ENCODE measurements at places on chromosomes 6 and 20.

GRCh38 chr6:157527471-157527907 lies 146.5 kb downstream of the ZDHHC14 start:
- DNase-seq = peak; percentile 78

DNA sequence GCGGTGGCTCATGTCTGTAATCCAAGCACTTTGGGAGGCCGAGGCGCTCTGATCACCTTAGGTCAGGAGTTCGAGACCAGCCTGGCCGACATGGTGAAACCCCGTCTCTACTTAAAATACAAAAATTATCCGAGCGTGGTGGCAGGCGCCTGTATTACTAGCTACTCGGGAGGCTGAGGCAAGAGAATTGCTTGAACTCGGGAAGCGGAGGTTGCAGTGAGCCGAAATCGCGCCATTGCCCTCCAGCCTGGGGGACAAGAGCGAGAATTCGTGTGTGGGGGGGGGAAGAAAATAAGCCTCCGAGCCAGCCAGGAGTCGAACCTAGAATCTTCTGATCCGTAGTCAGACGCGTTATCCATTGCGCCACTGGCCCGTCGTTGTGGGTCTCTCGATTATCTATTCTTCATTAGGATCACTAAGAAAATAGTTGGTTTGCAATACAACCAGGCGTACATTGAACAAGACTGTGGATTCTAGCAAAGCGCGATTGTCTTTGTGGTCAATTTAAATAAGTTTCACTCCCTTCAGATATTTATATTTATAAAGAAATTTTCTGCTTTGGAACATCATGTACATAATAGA lies 33.9 kb upstream of the PRSS16 start:
- no peak for DNase-seq

DNA sequence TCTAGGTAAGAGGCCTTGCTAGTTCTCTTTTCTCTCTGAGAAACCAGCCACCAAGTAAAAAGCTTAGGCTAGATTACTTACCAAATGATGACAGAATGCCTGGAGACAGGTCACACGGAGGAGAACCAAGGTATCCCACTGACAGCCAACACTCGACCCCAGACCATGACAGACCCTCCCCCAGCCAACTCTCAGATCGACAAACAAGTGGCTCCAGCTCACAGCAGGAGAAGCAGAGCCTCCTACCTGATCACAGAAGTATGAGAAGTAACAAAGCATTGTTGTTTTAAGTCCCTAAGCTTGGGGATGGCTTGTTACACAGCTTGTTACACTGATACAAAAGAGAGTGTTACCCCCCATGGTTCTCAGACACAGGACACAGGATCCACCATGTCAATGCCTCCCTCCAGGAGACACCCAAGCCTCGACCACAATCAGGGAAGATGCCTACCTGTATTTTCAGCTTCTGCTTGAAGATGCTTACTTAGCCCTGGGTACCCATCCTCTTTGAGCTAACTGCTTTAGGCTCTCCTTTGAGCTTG lies 423.8 kb upstream of the JARID2 start:
- no peak for DNase-seq

DNA sequence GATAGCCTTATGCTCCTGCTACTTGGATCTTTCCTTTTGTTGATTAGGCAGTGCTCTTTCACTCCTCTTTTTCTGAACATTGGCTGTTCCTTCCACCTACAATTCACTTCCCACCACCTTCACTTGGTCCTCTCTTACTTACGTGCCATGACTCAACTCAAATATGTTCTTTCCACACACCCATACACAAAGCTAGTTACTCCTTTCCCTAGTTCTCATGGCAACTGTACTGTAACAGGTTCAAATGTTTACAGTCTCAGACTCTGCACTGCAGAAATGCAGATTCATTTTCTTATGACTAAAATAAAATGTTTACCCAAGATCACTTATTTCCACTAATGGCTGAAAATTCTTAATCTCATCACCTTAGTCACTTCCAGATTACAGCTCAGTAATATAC lies 174.0 kb upstream of the TSHZ2 start:
- DNase-seq = no peak

- no peak for DNase-seq
These were observed 434.0 kb upstream of the JARID2 start for GRCh38 chr6:14811775-14812428.

DNA sequence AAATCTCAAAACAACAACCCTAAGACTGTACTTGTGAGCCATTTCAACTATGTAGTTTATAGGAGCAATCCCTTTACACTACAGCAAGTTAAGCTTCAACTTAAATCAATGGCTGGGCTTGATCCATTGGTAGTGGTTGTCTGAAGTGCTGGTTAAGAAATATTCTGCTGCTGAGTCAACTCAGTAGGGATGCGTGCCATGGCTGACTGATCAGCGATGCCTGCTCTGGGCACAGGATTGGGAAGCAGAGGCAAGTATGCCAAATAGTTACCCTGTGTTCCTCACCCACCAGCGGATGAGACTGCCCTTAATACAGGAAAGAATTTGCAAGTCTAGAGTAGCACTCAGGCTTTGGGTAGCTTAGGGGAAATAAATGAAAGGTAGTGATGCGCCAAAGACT lies 41.5 kb downstream of the GCM1 start:
- DNase-seq = no peak

GRCh38 chr6:33716890-33717632 lies 5.6 kb upstream of the UQCC2 start:
- no peak for DNase-seq

DNA sequence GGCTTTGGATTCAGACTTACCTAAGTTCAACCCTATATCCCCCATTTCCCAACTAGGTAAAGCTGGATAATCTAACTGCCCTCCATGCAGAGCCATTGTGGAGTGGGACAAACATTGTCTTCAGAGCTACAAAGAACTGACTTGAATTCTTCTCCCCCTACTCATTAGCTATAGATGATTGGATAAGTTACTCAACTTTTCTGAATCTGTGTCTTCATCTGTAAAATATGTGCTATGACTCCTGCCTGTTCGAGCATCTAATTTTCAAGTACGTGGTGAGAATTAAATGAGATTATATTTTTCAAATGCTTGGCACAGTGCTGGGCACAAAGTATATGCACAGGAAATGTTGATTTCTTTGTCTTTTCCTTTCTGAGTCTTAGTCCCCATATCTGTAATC lies 240.3 kb upstream of the TCF21 start:
- DNase-seq = no peak

GRCh38 chr6:12174878-12175277 lies 115.3 kb upstream of the EDN1 start:
- DNase-seq = no peak

GRCh38 chr20:59939879-59940128 lies 301 bp downstream of the PPP1R3D start:
- DNase-seq = no peak

- no peak for DNase-seq
These were observed 18.0 kb upstream of the ELOVL2 start for GRCh38 chr6:11062083-11062482.

DNA sequence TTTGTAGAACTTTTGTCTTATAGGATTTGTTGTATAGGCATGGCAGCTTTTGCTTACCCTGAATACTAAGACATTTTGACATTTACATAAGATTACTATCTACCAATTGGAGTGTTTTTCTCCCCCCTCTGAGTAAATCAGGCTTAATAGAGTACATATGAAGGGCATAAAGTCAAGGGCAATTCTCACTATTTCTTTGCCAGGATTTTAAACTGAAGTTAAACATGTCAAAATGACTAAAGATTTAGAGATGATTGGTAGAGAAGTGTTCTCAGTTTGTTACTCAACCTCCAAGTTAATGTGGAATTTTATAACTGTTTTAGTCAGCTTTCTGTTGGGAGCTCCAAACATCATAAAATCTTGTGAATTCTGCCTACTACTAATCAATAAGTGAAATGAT lies 157.8 kb downstream of the CDKAL1 start:
- no peak for DNase-seq

DNA sequence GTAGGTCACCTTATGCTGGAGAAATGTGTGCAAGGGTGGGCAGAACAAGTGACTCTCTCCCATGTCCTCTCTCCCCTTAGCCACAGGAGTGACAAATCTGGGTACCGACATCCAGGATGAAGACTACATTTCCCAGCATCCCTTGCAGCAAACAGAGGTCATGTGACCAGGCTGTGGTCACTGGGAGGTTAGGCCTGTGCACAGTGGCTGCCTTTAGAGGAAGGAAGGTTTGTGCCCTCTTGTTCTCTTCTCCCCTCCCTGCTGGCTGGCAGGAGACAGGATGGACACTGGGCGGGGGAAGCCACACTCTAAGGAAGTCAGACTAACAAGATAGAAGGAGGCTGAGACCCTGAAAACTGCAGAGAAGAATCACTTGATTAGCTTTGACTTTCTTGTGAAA lies 360.2 kb downstream of the PREX1 start:
- DNase-seq = peak; percentile 26

- no peak for DNase-seq
These were observed 196.5 kb upstream of the THBS2 start for GRCh38 chr6:169450097-169450496.

GRCh38 chr20:20732641-20733040 lies 20.2 kb upstream of the RALGAPA2 start:
- DNase-seq = no peak

GRCh38 chr20:53706008-53706465 lies 112.4 kb upstream of the ZNF217 start:
- DNase-seq = no peak

- no peak for DNase-seq
These were observed 11.9 kb upstream of the RBBP8NL start for GRCh38 chr20:62439218-62439617.

- no peak for DNase-seq
These were observed 1.8 kb upstream of the PDRG1 start for GRCh38 chr20:31953556-31954148.

- no peak for DNase-seq
These were observed 320.2 kb upstream of the JARID2 start for GRCh38 chr6:14925699-14926026.

GRCh38 chr6:167491438-167492099 lies 166.7 kb downstream of the TTLL2 start:
- no peak for DNase-seq

GRCh38 chr6:75491291-75491690 lies 2.3 kb downstream of the FILIP1 start:
- DNase-seq = no peak

DNA sequence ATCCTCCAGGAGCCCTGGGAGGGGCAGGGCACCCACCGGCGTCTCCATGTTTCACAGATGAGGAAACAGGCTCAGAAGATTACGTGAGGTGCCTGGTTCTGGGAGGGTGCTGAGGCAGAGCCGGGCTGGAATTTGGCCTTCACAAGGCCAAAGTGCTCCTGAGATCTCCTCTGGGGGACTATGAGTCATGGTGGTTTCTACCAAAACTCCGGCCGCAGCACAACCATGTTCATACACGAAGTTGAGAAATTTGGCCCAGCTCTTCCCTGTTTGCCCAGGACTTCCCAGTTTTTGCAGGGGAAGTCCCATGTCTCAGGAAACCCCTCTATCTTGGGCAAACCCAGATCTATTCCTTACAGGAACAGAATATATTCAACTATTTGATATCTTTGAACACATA lies 172.9 kb upstream of the CDYL start:
- no peak for DNase-seq

- no peak for DNase-seq
These were observed 36.8 kb upstream of the CLDN20 start for GRCh38 chr6:155227046-155227445.

DNA sequence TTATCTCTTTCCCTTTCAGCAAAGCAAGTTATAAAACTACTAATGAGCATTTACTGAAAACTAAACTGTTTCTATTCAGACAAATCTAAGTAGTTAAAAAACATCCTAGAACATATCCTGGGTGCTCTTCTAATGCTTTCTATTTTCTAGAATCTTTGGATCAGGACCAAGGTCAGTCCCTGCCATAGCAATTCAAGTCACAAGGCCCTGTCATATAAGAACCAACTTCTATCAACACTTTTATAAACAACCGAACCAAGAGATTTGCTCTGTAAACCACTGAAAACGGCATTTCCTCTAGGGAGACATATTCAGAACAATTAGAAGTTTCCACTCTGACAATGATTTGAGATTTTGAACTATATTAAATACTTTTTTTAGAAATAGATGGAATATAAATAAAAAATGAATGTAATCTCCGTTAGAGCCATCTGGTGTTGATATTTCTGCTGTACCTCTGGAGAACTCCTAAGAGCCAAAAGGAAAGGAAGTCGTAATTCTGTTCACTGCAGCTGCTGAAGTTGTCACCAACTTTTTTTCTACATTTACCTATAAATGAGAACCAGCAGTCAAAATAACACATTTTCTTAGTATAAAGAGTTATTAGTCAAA lies 51.4 kb upstream of the LGSN start:
- no peak for DNase-seq

DNA sequence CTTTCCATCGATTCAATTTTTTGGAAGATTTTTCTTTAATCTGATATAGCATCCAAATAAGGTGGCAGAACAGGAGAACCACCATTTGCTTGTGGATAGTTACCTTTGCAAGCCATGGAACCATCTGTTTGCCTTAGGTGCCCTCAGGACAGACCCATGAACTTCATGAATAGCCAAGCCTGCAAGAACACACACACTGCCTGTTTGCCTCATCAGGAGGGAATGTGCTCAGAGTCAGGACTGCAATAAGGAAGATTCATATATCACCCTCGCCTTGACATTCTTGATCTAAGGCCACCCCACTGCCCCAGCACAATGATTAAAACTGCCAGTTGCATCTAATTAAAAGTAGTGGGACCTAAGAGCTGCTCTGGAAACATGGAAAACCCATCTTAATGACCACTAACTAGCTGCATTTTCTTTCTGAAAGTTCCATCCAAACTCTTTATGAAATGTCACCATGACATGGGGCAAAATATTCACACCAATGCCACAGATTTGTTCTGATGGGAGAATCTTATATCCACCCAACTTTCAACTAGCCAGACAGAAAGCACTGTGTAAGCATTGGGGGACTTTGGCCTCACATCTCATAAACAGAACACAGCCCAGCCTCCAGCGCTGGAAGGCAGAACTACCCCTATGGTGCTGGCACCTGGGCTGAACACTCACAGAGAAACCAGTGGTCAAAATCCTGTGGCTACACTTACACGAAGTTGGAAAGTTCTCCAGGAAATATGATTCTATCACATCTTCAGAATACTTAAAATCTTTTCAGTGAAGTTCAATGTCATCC lies 48.3 kb downstream of the TBXT start:
- no peak for DNase-seq

DNA sequence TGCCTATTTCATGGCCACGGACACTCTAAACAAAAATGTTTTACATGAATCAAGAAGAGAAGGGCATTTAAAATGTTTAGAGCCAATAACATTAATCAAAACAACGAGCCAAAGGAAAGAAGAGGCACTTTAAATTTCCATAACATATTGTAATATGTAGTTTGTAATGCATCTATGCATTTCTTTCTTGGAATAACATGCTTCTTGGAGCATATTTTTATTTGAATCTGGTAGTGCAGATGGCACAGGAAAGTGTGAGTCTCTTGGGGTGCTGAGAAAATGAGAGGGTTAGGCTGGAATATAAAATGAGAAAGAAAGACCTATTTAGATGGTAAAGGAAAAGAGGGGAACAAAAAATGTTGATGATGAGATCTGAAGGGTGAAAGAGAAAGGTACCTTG lies 305.4 kb downstream of the BTBD3 start:
- no peak for DNase-seq

DNA sequence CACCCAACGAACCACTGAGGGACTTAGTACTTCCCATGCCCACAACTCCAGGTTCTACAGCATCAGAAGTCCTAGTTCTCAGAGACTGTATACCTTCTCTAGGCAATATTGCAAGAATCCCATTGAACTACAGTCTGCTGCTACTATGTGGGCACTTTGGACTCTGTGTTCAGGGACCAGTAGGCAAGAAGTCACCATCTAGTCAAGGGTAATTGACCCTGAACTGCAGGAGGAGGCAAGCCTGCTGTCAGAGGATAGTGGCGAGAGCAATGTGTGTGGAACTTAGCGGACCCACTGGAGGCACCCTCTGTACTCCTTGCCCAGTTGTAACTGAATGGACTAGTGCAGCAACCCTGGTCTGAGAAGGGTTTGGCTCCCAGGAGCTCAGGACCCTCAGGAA lies 15.7 kb downstream of the HEBP2 start:
- DNase-seq = no peak

Measured in T-helper 2 cell (primary cell).